NCI-H2081 (cell line): ENCODE measurements at places on chromosomes 11 and 22.

DNA sequence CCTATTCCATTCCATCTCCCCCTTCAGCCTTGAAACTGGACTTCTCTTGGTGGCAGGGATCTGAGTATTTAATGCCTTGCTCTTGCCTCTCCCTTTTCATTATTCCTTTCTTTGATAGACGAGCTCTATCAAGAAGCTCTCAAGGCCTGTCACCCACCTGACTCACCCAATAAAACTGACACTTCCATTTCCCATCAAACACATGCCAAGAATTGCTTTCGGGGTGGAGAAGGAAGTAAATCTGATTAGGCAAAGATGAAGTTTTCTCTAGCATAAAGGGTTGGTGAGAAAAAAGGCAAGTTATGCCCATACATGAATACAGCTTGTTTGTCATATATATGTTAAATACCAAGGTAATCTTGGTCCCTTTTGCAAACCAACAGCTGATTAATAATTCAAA, 34.9 kb upstream of the MYEOV start:
- DNase-seq, result no peak

GRCh38 chr11:66204412-66204811, 64.0 kb upstream of the RAB1B start:
- no peak for DNase-seq

GRCh38 chr11:84022695-84023094, 736.5 kb upstream of the CCDC90B start:
- DNase-seq, result no peak

DNA sequence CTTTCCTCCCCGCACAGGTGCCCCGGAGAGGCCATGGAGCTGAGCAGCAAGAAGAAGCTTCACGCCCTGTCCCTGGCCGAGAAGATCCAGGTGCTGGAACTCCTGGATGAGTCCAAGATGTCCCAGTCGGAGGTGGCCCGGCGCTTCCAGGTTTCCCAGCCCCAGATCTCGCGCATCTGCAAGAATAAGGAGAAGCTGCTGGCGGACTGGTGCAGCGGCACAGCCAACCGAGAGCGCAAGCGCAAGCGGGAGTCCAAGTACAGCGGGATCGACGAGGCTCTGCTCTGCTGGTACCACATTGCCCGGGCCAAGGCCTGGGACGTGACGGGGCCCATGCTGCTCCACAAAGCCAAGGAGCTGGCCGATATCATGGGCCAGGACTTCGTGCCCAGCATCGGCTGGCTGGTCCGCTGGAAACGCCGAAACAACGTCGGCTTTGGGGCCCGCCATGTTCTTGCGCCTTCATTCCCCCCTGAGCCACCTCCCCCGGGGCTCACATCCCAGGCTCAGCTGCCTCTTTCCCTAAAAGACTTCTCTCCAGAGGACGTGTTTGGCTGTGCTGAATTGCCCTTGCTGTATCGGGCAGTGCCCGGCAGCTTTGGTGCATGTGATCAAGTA, 1.3 kb downstream of the TIGD3 start:
- no peak for DNase-seq

DNA sequence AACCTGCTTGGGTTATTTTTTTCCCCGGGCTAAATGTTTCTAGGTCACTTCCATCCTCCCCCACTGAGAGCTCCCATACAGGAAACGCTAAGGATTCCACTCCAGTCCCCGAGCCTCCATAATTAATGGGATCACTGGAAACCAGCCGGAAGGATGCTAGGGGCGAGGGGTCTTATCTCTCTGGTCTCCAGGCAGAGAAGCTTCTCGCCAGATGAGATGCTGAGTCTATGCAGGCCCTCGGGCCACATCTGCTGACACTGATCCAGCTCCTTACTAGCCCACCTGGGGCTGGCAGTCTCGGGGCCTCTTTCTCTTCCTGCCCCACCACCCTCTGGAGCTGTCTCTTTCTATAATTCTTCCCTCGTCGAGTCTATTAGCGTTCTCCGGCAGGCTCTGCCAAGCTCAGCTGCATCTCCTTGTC, 125.9 kb upstream of the SYT13 start:
- no peak for DNase-seq

DNA sequence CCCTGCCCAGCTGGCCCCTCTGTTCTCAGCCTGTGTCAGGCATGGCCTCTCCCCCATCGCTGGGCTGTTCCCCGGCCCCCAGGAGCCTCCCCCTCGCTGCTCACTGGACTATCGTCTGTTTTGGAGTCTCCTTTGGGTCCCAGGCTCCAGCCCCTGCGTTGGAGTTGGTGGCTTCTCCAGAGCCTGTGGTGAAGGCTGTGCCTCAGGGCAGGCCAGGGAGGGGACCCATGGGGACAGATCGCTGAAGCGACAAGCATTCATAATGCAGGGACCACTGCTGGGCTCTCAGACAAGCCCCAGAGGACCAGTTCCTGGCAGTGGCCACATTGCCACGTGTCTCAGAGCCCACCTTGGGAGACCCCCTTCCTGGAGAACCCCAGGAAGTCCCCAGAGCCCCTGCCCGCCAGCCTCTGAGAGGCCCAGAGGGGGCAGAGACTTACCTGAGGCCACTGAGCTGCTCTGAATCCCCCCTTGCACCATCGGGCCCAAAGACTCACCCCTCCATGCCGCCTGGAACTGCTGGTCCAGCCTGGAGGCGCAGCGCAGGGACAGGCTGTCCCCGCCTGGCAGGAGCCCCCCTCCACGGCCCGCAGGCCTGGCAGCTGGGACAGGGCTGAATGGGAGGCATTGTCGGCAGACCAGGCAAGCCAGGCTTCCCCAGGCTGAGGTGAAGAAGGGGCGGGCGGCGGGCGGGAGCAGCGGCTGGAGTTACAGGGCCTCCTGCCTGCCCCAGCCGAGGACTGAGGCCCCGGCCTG, at the start of gene CHADL:
TSS of gene CHADL (minus strand) at position 555 of the 756 bp plus-strand sequence. CDS start at position 505, 50 bp downstream.
- DNase-seq, result no peak

DNA sequence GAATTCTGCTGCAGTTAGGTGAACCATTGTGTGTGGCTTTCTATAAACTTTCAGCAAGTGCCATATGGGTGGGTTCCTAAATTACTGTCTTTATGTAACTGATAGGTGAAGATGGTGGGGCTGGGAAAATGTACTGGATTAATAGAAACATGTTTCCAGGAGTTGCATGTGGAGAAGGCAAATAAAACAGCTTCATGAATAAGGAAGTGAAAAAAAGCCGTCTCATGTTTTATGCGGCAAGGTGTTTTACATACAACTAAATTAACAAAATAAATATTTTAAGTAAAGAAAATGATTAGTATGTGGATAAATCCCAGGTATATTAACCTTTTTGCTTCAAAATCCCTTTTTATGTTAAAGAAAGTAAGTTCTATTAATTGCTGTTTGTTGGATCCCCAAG, 67.2 kb downstream of the EXT2 start:
- DNase-seq, result no peak

DNA sequence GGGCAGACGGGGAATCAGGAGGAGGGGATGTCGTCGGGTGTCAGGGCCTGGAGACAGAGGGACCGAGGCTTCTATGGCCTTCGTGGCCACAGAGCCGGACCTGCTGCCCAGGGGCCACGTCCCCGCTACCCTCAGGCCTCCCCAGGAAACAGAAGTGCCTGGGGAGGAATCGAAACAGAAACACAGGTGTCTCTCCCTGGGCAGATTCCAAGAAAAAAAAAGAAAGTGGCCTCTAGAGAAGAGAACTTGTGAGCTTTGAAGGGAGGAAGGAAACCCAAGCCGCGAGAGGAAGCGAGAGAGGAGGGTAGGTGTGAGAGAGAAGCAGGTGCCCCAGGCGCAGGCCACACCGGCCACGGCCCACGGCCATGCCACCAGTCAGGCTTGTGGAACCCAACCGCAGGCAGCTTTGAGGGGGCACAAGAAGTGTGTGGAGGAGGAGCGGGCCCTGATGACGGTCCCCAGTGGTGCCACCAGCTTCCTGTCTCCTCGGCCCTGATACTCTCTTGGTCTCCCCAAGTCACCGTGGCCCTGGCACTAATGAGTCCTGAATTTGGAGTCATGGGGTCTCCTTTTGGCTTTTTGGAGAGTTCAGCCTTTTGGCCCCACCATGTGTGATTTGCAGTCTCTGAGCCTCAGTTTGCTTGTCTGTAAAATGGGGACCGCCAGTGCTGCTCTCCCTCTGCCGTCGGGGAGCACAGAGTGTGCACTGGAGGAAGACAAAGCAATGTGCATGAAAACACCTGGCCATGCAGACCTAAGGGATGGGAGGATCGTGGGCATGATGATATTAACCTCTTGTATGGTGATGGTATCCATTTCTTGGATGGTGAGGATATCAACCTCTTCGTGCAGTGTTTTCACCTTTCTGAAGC, 25.2 kb downstream of the LIF start:
- no peak for DNase-seq

GRCh38 chr22:50713571-50714056, 24.4 kb upstream of the ACR start:
- no peak for DNase-seq
